ENCODE measurements at places on chromosomes 12 and 14. TPM values are rescaled to one million over a fixed set of nuclear protein-coding genes. Genes with fewer than 3 reads are reported as not detected.

The TMCC3 gene
- 0.33 TPM for total RNA-seq

The ADAMTS20 gene
- total RNA-seq = not detected

The FAIM2 gene
- 3.6 TPM for total RNA-seq

The DPY19L2 gene
- 4.4 TPM for total RNA-seq

The NFE2 gene
- total RNA-seq = 0.17 TPM

The IGFBP6 gene
- 973 TPM for total RNA-seq

The SERPINA10 gene
- not detected for total RNA-seq

The AMIGO2 gene
- total RNA-seq = 2.3 TPM

The SDS gene
- total RNA-seq = not detected

The PXMP2 gene
- 10.6 TPM for total RNA-seq

The B4GALNT3 gene
- not detected for total RNA-seq

The MYH6 gene
- not detected for total RNA-seq

The CISTR gene
- not detected for total RNA-seq

The PIK3C2G gene
- not detected for total RNA-seq

The AHNAK2 gene
- 106 TPM for total RNA-seq

The INHBE gene
- 26.4 TPM for total RNA-seq

The ADAM21 gene
- total RNA-seq = 0.66 TPM

The ZNF891 gene
- 1.2 TPM for total RNA-seq

The GARIN6 gene
- not detected for total RNA-seq

The VCPKMT gene
- 3.6 TPM for total RNA-seq

The DAD1 gene
- 249 TPM for total RNA-seq

The LMO3 gene
- total RNA-seq = 0.50 TPM

The RPS6KA5 gene
- total RNA-seq = 2.0 TPM

The PIWIL1 gene
- not detected for total RNA-seq

The PRH1 gene
- 19.2 TPM for total RNA-seq

The ACSS3 gene
- total RNA-seq = 32.9 TPM

The MMP19 gene
- 7.1 TPM for total RNA-seq

The CMKLR1 gene
- total RNA-seq = under 0.01 TPM

The DIO2 gene
- 3.3 TPM for total RNA-seq

The GLIPR1L2 gene
- 0.33 TPM for total RNA-seq

The OR6C2 gene
- not detected for total RNA-seq

The MYO1H gene
- not detected for total RNA-seq

The FAM181A gene
- not detected for total RNA-seq

The PIANP gene
- total RNA-seq = 0.17 TPM

The BIN2 gene
- not detected for total RNA-seq

The PPP1R12A gene
- total RNA-seq = 139 TPM

The HOXC6 gene
- 0.17 TPM for total RNA-seq

The TBC1D30 gene
- total RNA-seq = 0.26 TPM

The DTD2 gene
- 34.7 TPM for total RNA-seq

The ATP23 gene
- 8.5 TPM for total RNA-seq

The ASCL1 gene
- not detected for total RNA-seq

The KRT2 gene
- not detected for total RNA-seq

The GZMB gene
- not detected for total RNA-seq

The CIROP gene
- 1.0 TPM for total RNA-seq

The NTN4 gene
- total RNA-seq = 28.6 TPM

The PTPRO gene
- total RNA-seq = 0.33 TPM

The FAM161B gene
- 5.3 TPM for total RNA-seq

The RBP5 gene
- 0.26 TPM for total RNA-seq

The NPFF gene
- total RNA-seq = not detected

The GPR135 gene
- total RNA-seq = 3.0 TPM

The SLCO1B3 gene
- not detected for total RNA-seq

The KRT74 gene
- total RNA-seq = not detected

The FOXA1 gene
- under 0.01 TPM for total RNA-seq

The TMEM119 gene
- 358 TPM for total RNA-seq

The LRFN5 gene
- 3.6 TPM for total RNA-seq

The MUCL1 gene
- total RNA-seq = not detected

The PLXNC1 gene
- 86.9 TPM for total RNA-seq

The ETV6 gene
- 3.6 TPM for total RNA-seq

The PTPN21 gene
- 9.2 TPM for total RNA-seq
